T-helper 17 cell (primary cell): ENCODE measurements at places on chromosomes 7 and 10. TPM values are rescaled to one million over a fixed set of nuclear protein-coding genes. Genes with fewer than 3 reads are reported as not detected.

UCN3 gene
- total RNA-seq: not detected

SLC13A4 gene
- total RNA-seq: not detected

HNRNPF gene
- 131 TPM for total RNA-seq

DNA sequence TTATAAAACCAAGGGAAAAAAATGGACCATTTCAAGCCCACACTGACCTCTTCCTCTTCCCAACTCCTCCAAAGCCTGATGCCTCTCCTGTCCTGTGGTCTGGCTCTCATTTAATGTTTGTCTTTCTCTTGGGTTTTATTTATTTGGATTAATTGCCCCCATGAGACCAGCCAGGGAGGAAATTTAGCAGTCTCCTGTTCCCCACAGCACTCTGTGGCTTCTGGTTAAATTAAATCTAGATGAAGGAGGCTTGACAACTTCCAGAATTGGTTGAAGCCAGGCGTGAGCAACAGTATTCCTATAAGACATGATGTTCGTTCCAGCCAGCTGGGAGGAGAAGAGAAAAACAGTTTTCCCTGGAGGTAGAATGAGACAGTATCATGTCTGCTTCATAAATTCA lies 15.1 kb upstream of the PRLHR start:
- no peaks in the 10 kb centered on the region for H3K4me1 ChIP-seq
- H3K36me3 ChIP-seq: no peaks in the 10 kb centered on the region
- no peak overlapping the region for H3K4me3 ChIP-seq
- no peak for DNase-seq

- H3K36me3 ChIP-seq: no peaks in the 10 kb centered on the region
- no peak for DNase-seq
- no peak overlapping the region for H3K27ac ChIP-seq
- no peak overlapping the region for H3K4me3 ChIP-seq
- H3K4me1 ChIP-seq: no peaks in the 10 kb centered on the region
- H3K27me3 ChIP-seq: no peaks in the 10 kb centered on the region
These were observed 88.0 kb downstream of the PLXDC2 start for GRCh38 chr10:19904202-19904661.

GRCh38 chr10:77357611-77358310 lies 279.8 kb downstream of the KCNMA1 start:
- no peaks in the 10 kb centered on the region for H3K27me3 ChIP-seq
- no peaks in the 10 kb centered on the region for H3K36me3 ChIP-seq
- DNase-seq: no peak
- no peaks in the 10 kb centered on the region for H3K4me1 ChIP-seq
- no peak overlapping the region for H3K4me3 ChIP-seq
- no peak overlapping the region for H3K27ac ChIP-seq

GRCh38 chr10:28179006-28179742 lies 123.7 kb downstream of the MPP7 start:
- H3K27ac ChIP-seq: peak overlapping the region; percentile 99
- H3K4me3 ChIP-seq: peak overlapping the region; percentile 93
- no peaks in the 10 kb centered on the region for H3K27me3 ChIP-seq
- H3K4me1 ChIP-seq: peaks cover 29% of the 10 kb centered on the region
- peak; percentile 29 for DNase-seq
